ENCODE measurements at places on chromosomes 7 and 10. TPM values are rescaled to one million over a fixed set of nuclear protein-coding genes. Genes with fewer than 3 reads are reported as not detected.
A peak's percentile ranks its signal among the peaks of the same experiment; 100 is the strongest.

DNA sequence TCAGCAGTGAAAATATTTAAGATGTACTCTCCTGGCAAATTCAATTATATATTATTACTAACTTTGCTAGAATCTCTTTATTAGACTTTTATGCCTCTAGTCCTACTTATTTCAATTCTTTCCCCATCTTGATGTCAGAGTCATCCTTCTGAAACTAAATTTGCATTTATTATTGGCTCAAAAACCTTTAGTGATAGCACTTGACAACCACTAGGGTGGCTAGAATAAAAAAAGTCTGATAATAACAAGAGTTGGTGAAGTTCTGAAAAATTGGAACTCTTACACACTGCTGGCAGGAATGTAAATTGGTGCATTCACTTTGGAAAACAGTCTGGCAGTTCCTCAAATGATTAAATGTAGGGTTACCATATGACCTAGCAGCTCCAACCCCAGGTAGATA is 73.8 kb downstream of the LSMEM1 start:
- no peaks in the 10 kb centered on the region for H3K36me3 ChIP-seq
- DNase-seq, result no peak
- H3K27ac ChIP-seq, result no peak overlapping the region
- H3K4me3 ChIP-seq, result no peak overlapping the region
- H3K4me1 ChIP-seq, result peaks cover 6% of the 10 kb centered on the region

VIPR2 gene
- 0.80 TPM for total RNA-seq

DNA sequence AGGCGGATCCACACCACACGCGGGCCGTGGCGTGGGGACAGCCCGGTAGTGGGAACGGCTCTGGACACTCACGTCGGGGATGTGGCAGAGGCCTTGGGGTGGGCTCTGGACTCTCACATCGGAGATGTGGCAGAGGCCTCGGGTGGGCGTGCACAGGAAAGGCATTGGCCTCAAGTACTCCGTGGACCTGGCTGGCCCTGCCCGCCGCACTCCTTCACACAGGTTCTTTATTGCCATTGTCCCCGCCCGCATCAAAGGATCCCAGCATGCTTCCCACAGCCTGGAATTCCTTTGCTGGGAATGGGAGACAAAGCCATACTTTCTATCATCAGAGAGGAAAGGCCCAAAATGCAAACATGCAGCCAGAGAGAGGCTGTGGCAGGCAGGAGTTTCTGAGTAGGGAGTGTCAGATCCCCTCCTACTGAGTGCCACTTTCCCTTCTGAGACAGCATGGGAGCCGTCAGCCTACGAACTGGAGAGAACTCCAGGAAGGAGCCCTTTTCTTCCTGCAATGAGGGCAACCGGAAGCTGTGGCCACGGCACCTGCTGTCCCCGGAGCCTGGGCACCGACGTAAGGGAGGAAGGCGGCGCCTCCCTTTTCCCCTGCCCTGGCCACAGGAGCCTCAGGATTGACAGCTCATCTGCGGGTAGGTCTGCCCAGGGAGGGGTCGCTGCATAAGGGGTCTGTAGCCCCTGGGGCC is 51.5 kb downstream of the RBM17 start:
- no peaks in the 10 kb centered on the region for H3K36me3 ChIP-seq
- peak overlapping the region; percentile 60 for H3K4me3 ChIP-seq
- peak; percentile 79 for DNase-seq
- peaks cover 65% of the 10 kb centered on the region for H3K4me1 ChIP-seq
- no peaks in the 10 kb centered on the region for H3K27me3 ChIP-seq
- no peak overlapping the region for H3K27ac ChIP-seq

GRCh38 chr7:31443457-31443856 is 70.4 kb upstream of the ITPRID1 start:
- no peak for DNase-seq
- no peak overlapping the region for H3K27ac ChIP-seq
- H3K36me3 ChIP-seq, result no peaks in the 10 kb centered on the region
- no peaks in the 10 kb centered on the region for H3K27me3 ChIP-seq
- no peak overlapping the region for H3K4me3 ChIP-seq
- H3K4me1 ChIP-seq, result no peaks in the 10 kb centered on the region

DNA sequence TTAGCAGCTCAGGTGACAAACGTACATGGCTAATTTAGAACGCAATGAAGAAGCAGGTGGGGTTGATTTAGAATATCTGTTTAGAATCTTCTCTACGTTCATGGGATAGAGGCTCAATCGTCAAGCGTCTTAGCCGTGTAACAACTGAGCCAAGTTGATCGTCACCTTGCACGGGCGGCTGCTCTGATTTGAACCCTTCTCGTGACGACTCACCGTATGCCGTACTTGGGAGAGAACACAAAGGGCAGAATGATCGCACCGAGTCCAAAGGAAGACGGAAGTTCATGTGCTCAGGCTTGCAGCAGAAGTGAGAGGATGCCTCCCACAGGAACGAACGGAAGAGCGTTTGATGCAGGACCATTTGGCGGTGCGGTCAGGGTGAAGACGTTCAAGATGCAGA is 108.3 kb upstream of the TCERG1L start:
- H3K4me1 ChIP-seq, result no peaks in the 10 kb centered on the region
- DNase-seq, result no peak
- no peaks in the 10 kb centered on the region for H3K36me3 ChIP-seq
- H3K4me3 ChIP-seq, result no peak overlapping the region
- H3K27ac ChIP-seq, result no peak overlapping the region

- no peak overlapping the region for H3K27ac ChIP-seq
- no peaks in the 10 kb centered on the region for H3K27me3 ChIP-seq
- H3K4me1 ChIP-seq, result no peaks in the 10 kb centered on the region
- H3K4me3 ChIP-seq, result no peak overlapping the region
- no peaks in the 10 kb centered on the region for H3K36me3 ChIP-seq
Observed at GRCh38 chr7:21011153-21011552, 224.5 kb upstream of the SP8 start.

DNA sequence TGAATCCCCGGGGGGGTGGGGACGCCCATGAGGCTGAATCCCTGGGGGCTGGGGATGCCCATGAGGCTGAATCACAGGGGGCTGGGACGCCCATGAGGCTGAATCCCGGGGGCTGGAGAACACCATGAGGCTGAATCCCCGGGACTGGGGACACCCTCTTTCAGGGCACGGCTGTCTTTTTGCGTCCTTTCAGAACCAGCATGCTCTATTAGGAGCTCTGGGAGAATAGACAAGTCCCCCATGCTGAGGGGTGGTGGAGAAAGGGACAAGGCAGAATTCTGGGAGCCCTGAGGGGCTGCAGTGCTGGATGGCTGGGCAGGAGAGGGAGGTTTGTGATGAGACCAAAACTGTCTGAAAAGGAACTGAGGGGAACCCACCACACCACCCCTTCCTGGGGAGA is 257.3 kb upstream of the TCERG1L start:
- H3K4me1 ChIP-seq, result no peaks in the 10 kb centered on the region
- no peaks in the 10 kb centered on the region for H3K36me3 ChIP-seq
- no peak overlapping the region for H3K4me3 ChIP-seq
- no peak for DNase-seq
- H3K27ac ChIP-seq, result no peak overlapping the region

- no peak for DNase-seq
- no peak overlapping the region for H3K27ac ChIP-seq
- H3K27me3 ChIP-seq, result no peaks in the 10 kb centered on the region
- H3K4me1 ChIP-seq, result no peaks in the 10 kb centered on the region
Observed at GRCh38 chr10:113872139-113873030, 17.9 kb downstream of the NHLRC2 start.
